ENCODE measurements at places on chromosomes 12 and 14.

- DNase-seq, result no peak
These were observed 305.8 kb downstream of the AACS start for GRCh38 chr12:125371033-125371432.

DNA sequence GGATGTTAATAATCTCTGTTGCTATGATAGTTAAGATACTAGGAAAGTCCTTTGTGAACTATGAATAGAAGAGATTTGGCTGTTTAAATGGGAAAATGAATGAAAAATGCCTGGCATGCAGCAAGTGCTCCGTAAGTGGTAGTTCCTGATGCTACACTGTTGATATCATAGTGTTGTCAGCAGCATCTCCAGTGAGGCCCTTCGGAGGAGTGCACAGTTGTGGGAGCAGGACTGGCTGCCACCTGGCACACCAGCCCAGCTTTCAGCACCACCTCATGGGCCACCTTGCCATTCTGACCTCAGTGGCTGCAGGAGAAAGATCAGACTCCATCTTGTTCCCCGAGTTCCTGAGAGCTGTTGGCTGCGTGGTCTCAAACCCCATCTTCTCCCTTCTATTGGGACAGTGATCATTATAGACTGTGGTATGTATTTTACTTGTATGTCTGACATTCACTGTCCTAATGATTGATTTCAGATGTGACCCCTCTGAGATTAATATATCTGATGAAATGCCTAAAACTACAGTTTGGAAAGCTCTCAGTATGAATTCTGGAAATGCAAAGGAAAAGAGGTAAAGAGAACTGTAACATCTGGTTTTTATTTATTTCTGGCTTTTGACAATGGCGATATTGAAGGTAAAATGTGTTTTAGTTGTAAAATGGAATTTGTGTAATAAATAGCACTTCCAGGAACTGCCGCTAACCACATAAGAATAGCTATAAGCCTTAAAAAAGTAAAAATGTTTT is 80.9 kb downstream of the SLC4A8 start:
- no peak for DNase-seq

DNA sequence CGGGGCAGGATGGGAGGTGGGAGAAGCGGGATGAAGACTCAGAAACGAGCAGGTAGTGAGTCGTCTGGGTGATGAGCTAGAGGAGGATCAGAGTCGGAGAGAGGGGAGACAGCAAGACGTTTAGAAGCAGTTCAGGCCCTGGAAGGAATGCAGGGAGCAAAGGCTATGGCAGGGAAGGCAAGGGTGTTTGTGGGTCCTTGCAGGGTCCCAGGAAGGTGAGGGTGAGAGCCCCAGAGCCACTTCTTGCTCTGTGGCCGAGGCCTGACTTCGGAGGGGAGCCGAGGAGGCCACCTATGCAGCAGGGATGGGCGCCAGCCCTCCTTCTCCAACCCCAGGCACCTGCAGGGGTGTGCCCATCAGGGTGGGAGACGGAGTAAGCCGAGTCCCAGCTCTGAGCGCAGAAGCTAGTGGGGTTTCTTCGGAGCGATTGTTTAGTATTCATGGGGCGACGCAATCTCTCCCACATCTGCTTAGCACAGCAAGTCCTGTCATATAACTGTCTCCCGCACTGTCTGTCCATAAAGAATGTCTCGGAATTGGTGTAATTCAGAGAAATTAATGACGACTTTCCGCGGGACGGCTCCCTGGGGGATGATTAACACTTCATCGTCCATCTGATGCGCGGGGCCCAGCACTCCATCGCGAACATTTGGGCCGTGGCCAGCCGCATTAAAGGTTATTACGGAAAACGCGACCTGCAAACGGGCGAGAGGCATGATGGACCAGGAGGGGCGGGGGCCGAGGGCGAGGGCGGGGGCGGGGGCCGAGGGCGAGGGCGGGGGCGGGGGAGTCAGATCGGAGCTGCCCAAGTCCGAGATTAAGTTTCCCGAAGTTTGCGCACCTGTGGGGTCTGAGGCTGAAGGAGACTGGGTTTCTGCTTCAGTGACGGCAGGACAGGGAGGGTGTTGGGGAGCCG is 12.2 kb upstream of the CALCOCO1 start:
- no peak for DNase-seq

- no peak for DNase-seq
These were observed 12.1 kb upstream of the ALDH2 start for GRCh38 chr12:111754671-111755070.

DNA sequence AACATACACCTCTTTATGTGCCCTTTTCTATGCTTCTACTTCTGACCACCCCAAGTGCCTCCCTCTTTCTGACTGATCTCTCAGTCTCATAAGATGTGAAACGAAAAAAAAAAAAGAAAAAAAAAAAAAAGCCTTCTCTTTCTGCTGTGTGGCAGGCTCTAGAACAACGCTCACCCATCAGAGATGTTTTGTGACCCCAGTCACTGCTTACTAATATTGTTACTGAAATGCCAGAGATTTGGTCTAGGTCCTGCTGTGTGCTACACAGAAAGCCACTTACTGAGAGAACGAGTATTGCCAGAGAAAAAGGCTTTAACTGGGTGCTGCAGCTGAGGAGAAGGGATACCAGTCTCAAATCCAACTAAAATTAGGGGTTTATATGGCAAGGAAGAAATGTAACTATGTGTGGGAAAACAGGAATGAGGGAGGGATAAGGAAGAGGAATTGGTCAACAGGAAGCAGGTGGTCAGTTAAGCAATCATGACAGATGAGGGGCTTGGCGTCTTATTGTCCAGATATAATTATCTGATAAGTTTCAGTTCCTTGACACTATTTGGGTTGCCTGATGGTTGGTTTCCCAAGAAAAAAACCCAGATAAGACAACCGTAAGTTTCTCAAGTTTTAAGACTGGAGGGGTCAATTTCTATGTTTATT is 149.0 kb downstream of the NAV3 start:
- DNase-seq, result no peak

- DNase-seq, result no peak
These were observed 52.1 kb downstream of the TBC1D30 start for GRCh38 chr12:64876388-64877071.

DNA sequence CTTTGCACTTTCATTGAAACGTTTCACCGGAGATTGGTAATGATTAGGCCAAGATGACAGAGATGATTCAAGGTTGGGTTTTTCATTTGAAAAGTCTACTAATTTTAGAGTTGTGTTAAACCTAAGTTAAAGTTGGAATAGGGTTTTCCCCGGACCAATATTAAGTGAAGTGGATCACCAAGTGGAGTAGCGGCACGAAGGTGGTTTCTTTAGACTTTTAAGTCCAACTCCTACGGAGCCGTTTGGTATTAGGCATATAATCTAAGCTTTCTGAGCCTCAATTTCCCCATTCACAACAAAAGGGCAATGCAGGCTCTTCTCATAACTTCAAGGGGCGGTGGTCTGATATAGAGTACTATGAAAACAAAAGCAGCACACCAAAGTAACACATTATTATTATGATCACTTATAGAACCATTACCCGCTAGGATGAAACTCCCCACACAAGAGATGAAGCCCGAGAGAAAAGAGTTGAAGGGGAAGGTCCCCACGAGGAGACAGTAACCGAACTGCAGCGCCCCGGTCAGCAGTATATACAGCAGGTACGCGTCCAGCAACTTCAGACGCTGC is 413 bp downstream of the DAD1 start:
- DNase-seq, result no peak

DNA sequence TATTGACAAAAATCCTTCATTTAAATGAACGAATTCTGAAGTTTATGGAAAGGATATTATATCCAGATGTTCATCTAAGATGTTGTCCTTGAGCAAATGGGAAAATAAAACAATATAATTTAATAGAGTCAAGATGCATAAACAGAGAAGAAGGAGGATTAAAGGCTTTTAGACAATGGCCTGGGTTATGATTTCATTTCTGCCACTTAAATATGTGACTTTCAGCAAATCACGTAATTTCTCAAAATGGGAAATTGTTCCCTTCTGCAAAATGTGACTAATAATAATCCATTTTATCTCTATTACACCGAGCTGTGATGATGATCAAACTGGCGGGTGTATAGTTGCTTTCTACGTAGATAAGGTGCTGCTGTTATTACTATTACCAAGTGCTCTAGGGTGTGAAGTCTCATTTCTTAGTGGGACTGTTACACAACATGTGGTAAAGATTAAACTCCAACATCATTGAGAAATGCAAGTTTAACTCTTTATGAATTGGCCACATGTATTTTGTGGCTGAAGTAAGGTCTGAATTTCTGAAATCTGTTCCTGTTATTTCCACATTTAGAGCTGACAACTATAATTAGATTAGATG is 157.0 kb downstream of the MYRFL start:
- DNase-seq, result no peak

GRCh38 chr14:94423453-94424056 is 29.0 kb downstream of the SERPINA11 start:
- no peak for DNase-seq

DNA sequence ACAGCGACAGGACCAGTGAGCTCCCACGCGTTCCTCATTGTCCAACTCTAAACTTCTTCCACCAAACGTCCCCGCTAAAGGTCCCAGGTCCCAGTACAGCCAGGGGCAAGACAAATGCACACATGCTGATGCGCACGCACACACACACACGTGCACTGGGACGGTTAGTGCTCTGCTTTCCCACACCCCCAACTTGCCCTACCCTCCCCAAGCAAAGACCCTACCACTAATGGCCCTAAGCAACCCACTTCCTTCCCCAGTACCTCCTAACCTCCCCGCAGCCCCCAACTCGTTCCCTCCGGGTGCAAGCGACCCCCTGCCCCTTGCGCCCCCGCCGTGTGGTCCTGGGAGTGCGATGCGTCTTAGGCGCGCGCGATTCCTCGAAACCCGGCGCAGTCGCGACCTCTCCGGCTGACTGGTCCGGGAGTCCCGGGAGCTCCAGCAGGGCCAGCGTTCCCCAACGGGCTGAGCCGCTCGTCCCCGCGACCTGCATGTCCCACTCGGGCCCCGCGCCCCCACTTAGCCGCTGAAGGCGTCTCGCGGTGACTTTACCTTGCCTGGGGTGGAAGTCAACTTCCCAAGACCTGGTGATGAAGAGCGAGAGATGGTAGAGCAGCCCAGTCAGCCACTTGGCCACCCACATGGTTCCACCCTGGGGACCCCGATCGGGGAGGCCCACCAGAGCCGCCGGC is 578 bp downstream of the ADAMTS20 start:
- no peak for DNase-seq

- no peak for DNase-seq
These were observed 463.5 kb upstream of the RGS6 start for GRCh38 chr14:71468701-71469100.

- DNase-seq, result no peak
These were observed 633 bp downstream of the STX2 start for GRCh38 chr12:130838284-130838950.

DNA sequence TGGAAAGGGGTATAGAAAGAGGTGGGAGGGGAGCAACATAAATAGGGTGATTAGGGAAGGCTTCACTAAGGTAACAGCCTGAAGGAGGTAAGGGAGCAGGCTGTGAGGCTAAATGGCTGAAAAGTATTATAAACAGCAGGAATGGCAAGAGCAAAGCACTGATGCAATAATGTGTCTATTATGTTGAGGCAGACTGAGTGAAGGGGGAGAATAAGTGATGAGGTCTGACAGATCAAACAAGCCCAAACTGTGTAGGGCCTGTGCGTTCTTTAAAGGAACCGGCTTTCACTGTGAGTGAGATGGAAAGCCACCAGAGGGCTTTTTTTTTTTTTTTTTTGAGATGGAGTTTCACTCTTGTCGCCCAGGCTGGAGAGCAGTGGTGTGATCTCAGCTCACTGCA is 6.7 kb upstream of the VCPKMT start:
- DNase-seq, result no peak

DNA sequence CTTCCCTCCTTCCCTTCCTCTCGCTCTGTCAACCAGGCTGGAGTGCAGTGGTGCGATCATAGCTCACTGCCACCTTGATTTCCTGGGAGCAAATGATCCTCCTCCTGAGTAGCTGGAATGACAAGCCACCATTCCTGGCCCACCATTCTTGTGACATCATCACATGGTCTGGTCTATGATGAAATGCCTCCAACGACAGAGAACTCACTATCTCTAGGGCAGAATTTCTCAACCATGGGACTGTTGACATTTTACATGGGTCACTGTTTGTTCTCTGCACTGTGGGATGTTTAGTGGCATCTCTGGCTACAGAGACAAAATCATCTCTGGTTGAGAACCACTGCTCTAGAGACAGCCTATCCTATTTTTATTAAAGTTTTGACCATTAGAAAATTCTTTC is 9.7 kb downstream of the VRK1 start:
- no peak for DNase-seq

GRCh38 chr12:55995366-55995765 is 1.7 kb upstream of the SUOX start:
- no peak for DNase-seq

DNA sequence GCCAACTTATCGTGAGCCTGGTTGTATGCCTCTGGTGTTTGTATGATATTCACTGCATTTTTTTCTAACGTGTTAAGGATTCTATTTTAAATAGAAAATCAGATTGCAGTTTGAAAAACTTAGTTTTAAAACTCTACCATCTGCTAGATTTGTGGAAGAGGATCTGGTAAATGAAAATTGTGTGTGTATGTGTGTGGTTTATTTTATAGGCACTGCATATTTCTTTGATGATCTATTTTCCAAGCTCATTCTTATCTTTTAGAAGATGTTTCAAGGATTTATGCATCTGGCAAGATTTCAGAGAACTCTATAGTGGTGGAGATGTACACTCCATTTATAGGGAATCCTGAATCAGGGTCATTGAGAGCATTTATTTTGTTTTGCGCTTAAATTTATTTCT is 69.8 kb downstream of the HMGA2 start:
- no peak for DNase-seq

DNA sequence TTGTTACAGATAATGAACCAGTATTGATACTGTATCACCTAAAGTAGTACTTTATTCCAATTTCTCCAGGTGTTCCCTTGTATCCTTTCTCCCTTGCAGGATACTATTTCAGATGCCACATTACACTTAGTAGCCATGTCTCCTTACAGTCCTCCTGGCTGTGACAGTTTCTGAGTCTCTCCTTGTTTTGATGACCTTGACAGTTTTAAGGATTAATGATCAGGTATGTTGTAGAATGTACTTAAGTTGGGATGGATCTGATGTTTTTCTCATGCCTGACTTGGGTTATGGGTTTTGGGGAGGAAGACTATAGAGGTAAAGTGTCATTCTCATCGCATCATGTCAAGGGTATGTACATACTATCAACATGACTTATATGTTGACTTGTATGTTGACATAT is 193.6 kb downstream of the ADGRD1 start:
- DNase-seq, result no peak

GRCh38 chr12:65510584-65511050 is 232.1 kb downstream of the MSRB3 start:
- no peak for DNase-seq

- DNase-seq, result no peak
These were observed 137.1 kb downstream of the BRMS1L start for GRCh38 chr14:35963209-35963608.

DNA sequence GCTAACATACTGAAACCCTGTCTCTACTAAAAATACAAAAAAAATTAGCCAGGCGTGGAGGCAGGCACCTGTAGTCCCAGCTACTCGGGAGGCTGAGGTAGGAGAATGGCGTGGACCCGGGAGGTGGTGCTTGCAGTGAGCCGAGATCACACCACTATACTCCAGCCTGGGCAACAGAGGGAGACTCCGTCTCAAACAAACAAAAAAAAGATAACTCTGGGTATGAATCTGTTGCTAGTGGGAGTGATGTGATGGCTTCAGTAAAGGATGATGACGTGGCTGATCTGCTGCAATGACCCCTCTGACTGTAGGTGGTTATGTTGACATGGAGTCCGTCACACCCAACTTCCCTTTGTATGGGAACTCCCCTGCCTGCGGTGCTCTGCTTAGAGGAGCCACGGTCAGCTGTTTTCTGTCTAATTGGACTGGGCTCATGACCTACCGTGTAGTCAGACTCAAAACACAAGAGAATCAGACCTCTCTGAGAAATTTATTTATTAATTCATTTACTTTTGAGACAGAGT is 59.1 kb upstream of the MED13L start:
- DNase-seq, result no peak
